H1 (cell line): ENCODE measurements at places on chromosomes 2 and 18. TPM values are rescaled to one million over a fixed set of nuclear protein-coding genes. Genes with fewer than 3 reads are reported as not detected.

DNA sequence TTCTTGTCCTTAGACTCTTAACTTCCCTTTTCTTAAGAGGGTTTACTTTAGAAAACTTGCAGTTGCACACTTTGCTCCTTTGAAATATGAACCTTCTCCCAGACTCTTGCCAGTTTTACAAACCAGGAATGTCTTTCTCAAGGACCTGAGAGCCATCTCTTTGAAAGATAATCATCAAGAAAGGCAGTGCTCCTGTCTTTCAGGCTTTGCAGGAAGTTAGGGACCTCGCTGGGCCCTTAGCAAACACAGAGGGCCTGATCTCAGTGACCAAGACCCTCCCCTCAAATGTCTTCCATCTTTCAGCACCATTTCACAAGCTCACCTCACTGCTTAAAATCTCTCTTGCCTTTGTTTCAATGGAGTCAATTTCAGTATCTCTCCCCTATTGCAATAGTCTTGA is 32.0 kb upstream of the NYAP2 start:
- no peaks in the 10 kb centered on the region for H3K4me1 ChIP-seq
- H3K4me3 ChIP-seq = no peak overlapping the region
- no peaks in the 10 kb centered on the region for H3K36me3 ChIP-seq
- DNase-seq = no peak

GRCh38 chr2:219607931-219608330 is 10.3 kb downstream of the STK11IP start:
- 0 out of 2 replicates have a peak, but pooled peaks cover 3% of the 10 kb centered on the region for H3K36me3 ChIP-seq
- H3K4me3 ChIP-seq = no peak overlapping the region
- H3K4me1 ChIP-seq = no peaks in the 10 kb centered on the region

DNA sequence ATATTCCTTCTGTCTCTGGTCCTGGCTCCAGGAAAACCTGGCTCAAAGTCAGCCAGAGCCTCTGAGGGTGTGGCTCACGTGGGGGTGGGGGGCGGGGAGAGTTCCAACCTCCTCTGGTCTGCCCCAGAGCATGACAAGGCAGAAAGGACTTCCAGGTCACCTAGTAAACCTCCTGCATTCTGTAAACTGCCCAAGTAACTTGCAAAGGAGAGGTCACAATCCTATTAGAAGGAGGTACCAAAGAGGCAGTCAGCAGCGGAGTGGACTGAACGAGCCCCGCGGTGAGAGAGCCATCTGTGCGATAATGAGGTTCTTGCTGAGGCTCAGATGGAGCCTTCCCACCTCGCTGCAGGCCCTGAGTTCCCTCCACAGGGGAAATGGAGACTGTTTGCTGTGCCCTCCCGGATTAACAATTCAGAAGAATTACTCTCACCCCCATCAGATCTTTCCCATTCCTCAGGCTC is 58.9 kb upstream of the GATA6 start:
- H3K4me1 ChIP-seq = no peaks in the 10 kb centered on the region
- H3K27ac ChIP-seq = no peak overlapping the region
- H3K27me3 ChIP-seq = no peaks in the 10 kb centered on the region
- no peaks in the 10 kb centered on the region for H3K36me3 ChIP-seq
- no peak overlapping the region for H3K4me3 ChIP-seq

DNA sequence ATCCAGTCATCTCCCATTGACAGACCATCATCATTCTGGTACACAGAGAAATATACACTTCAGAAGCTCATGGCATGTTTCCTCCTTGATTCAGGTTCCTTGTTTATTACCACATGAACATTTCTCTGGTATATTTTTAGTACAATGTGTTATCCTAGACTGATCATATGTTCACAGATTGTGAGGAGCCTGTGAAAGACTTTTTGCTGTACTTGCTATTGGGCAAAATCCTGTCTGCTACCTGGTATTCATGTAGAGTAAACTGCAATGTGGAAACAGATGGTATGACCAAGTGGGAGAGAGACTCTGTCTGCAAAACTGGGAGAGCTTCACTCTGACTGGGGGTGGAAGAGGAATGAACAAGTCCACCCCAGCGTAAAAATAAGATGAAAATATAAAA is 657.2 kb downstream of the IRS1 start:
- H3K36me3 ChIP-seq = no peaks in the 10 kb centered on the region
- H3K27ac ChIP-seq = no peak overlapping the region
- no peaks in the 10 kb centered on the region for H3K4me1 ChIP-seq

GRCh38 chr2:12979066-12979465 is 262.3 kb downstream of the TRIB2 start:
- H3K4me1 ChIP-seq = no peaks in the 10 kb centered on the region; the same call in none of the 2 replicates
- no peaks in the 10 kb centered on the region for H3K36me3 ChIP-seq
- no peak for DNase-seq
- H3K27ac ChIP-seq = no peak overlapping the region

GRCh38 chr2:201630577-201630976 is 12.7 kb downstream of the TMEM237 start:
- H3K4me3 ChIP-seq = no peak overlapping the region
- DNase-seq = no peak
- H3K27me3 ChIP-seq = no peaks in the 10 kb centered on the region
- peaks cover 25% of the 10 kb centered on the region for H3K36me3 ChIP-seq
- H3K27ac ChIP-seq = no peak overlapping the region

DNA sequence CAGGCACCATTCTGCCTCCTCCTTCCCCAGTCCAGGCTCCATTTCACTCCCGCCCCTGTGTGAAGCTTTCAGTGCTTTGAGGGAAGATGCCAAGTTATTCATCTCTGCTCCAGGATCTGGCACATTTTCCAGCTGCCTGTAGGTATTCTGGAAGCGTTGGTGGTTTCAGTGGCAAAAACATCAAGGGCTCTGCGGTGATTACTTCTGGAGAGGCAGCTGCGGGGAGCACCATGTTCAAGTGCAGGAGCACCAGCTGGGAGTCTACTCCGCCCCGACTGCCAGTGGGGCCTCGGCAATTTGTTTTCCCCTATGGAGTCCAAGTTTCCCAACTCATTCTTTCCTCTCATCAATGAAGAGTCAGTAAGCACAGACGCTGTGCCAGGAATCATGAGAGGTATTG is 211.7 kb downstream of the CLIP4 start:
- H3K4me3 ChIP-seq = no peak overlapping the region
- no peaks in the 10 kb centered on the region for H3K27me3 ChIP-seq
- H3K27ac ChIP-seq = no peak overlapping the region
- DNase-seq = no peak
- H3K4me1 ChIP-seq = peaks cover 4% of the 10 kb centered on the region; the same call in 1 of the 2 replicates

DNA sequence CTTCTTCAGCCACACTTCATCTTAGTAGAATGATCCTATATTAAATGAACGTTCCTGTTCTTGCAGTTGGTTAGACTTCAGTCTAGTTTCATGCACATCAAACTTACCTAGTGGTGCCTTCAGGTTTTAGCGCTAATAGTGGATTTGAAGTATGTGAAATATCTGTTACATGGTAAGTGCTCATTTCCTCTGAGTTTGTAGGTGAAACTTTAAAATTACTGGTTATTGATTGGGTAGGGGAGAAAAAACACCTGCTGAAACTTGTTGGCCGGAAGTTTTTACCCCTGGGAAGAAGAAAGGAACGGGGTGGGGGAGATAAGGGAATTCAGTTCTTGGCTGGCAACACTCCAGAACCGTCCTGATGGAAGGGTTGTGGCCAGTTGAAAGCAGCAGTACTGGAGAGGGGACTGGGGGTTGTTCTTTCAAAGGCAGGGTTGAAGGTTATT is 112.8 kb downstream of the SPTBN1 start:
- no peaks in the 10 kb centered on the region for H3K27me3 ChIP-seq
- DNase-seq = no peak
- no peaks in the 10 kb centered on the region for H3K36me3 ChIP-seq
- no peak overlapping the region for H3K4me3 ChIP-seq
- no peak overlapping the region for H3K27ac ChIP-seq
- peaks cover 20% of the 10 kb centered on the region for H3K4me1 ChIP-seq

DNA sequence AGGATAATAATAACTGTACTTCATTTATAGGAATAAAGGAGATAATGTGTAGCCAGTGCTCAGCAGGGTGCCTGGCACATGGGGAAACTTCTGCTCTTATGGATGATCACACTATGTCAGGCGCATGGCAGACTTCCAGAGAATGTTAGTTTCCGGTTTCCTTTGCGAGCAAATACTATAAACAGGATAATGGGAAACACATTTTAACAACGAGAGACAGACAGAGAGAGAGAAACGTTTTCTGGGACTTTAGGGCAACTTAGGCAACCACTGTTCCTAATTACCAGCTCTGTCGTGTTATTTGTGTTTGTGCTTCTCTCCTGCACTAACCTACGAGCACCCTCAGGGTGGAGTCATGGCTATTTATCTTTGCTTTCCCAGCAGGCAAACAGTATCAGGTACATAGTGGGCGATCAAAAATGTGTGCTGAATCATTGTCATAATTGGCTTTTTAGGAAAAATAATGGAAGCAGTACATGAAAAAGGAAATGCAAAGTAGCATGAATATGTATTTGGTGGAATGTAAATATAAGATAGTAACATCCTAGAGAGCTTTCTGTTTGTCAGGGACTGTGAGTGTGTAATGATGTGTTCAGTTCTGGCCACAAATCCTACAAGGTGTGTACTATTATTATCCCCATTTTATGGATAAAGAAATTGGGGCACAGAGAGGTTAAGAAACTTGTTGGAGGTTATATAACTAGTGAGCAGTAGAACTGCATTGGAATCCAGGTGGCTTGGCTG is 36.8 kb upstream of the IGFBP2 start:
- DNase-seq = no peak
- H3K4me3 ChIP-seq = no peak overlapping the region

DNA sequence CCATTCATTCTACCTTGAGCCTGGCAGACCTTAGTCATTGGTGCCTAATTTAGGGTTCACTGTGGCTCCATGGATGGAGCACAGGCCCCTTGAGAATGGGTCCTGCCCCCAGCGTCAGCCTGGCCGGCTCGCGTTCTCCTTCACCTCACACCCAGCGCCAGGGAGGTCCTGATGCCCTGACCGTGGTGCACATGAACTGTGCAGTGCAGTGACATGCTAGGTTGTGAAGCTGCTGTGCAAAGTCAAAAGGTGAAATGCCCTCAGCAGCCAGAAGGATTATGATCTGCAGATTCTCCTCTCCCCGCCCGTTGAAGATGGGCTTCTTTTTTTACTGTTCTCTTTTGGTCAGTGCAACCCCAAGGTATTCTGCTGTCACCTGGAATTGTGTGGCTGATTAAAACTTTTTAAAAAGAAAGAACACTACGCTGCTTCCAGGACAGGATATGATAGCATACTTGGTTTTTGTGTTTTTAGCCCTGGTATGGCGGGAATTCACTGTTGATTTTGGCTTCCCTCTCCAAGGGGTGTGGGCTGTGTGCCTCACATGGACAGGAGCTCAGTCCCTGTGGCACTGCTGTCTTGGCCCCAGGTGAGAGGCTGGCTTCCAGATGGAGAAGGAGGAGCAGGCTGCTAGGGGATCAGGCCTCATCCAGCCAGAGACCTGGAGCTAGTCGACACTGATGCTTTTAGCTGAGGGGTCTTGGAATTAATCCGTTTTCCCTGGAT is 49.4 kb upstream of the MCFD2 start:
- no peak overlapping the region for H3K27ac ChIP-seq
- no peaks in the 10 kb centered on the region for H3K27me3 ChIP-seq
- H3K4me1 ChIP-seq = no peaks in the 10 kb centered on the region
- H3K4me3 ChIP-seq = no peak overlapping the region

GRCh38 chr2:177363332-177363731 is 29.2 kb upstream of the AGPS start:
- no peak overlapping the region for H3K4me3 ChIP-seq
- no peaks in the 10 kb centered on the region for H3K4me1 ChIP-seq
- no peak for DNase-seq
- no peaks in the 10 kb centered on the region for H3K27me3 ChIP-seq
- H3K27ac ChIP-seq = no peak overlapping the region

UCN gene
- total RNA-seq = not detected in 2 replicates

CHMP3 gene
- 21.7 and 21.9 TPM in 2 replicates for total RNA-seq

NPAS2 gene
- 0.65 and 1.8 TPM in 2 replicates for total RNA-seq

RFTN2 gene
- total RNA-seq = 1.2 and 2.4 TPM in 2 replicates

HNRNPLL gene
- total RNA-seq = 69.3 TPM in 2 replicates

GATA6 gene
- 0.09 and 0.25 TPM in 2 replicates for total RNA-seq

IL1A gene
- total RNA-seq = 0.34 and 0.74 TPM in 2 replicates

NDUFV2 gene
- 191 and 196 TPM in 2 replicates for total RNA-seq

RFX8 gene
- 0.60 and 1.3 TPM in 2 replicates for total RNA-seq

CYP26B1 gene
- total RNA-seq = 0.36 and 0.69 TPM in 2 replicates
